ENCODE measurements at places on chromosomes 1 and 21.

GRCh38 chr21:8990326-8991087, 1530.9 kb upstream of the TPTE start:
- DNase-seq: no peak

DNA sequence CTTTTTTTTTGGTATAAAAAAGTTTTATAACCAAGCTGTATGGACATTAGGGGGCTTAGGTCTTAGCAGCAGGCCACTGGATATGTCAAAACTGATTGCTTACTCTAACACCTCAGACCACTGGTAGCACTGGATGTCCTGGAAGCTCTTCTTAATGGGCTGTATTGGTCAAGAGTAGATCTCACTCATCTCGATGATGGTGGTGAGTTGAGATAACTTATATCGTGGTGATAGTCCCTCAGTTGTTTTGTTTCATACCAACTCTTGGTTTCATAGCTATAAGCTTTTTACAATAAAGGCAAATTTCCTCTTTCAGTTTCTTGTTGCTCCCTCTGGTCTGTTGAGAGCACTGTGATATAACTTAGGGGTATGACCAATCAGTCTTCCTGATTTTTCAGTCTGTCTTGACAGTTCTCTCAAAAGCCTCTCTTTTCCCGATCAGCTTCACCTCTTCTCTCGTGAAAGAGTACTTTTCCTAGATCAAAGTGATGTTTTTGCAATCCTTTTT, 9.7 kb upstream of the AGO1 start:
- DNase-seq: no peak

DNA sequence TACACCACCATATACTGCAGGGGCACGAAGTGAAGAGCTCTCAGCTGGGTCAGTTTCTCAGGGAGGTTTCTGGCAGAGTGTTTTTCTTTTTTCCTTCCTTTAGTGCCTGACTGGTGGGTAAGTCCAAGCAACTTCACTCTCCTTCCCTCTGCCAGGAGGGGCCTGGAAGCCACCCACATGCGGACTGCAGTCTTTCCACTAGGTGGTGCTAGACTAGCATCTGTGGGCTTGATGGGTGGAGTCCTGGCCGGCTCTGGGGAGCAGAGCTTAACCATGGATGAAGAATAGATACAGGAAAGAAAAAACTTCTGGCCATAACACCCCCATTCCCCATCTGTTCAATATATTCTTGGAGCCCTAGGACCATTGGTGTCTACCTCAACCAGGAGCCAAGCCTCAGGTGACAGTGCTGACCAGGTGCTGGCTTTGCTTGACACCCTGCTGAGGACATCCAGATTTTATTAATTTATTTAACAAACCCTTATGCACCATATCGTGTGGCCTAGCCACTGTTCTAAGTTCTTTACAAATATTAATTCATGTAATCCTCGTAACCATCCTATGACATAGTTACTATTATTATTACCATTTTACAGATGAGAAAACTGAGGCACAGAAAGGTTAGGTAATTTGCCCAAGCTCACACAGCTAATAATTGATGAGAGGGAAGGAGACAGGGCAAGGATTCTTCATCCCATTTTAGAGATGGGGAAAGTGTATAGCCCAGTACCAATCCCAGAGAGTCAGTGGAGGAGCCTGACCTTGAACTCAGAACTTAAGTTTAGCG, 126.7 kb upstream of the CSF3R start:
- DNase-seq: no peak

DNA sequence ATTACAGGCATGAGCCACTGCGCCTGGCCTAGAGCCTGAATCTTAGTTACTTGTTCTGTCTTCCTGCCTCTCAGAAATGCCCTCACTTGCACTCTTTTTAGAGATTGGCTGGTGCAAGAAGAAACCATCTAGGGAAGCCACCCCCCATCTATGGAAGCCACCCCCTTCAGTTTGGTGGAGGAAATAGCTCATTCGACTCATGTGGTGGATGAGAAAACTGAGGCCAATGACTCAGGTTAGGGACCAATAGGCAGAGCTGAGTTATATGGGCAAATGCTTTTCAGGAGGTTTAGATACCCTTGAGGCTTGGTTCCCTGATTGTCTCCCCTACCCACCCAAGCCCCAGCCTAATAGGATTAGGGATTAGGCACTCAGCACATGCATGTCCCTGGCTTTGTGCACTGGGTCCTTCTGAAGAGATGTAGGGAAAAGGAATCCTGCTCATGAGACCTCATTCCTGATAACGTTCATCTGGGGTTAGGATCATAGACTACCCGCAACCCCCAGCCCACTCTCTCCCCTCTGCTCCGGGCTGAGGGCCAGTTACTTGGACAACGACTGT, 77.1 kb downstream of the PAX7 start:
- DNase-seq: no peak

GRCh38 chr1:119133987-119134386, 6.5 kb downstream of the WARS2 start:
- DNase-seq: no peak

- no peak for DNase-seq
Measured at GRCh38 chr1:22870201-22870871, 102.3 kb downstream of the LACTBL1 start.

DNA sequence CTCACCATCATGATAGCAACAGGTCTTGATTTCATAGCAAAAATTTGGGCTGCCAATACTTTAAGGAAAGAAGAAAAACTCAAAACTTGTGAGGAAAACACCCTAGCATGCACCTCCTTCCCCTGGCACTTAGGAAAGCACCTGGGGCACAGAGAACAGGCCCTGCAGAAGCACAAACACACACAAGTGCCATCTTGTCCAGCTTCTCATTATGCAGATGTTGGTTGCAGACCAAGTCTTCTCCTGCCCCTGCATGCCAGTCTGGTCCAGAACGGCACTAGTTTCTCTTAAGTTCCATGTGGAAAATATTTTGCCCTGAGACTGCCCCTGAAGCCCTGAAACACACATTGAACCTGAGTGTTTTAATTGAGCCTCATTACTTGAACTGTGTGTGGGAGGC, 6.3 kb upstream of the ETV3 start:
- DNase-seq: no peak

DNA sequence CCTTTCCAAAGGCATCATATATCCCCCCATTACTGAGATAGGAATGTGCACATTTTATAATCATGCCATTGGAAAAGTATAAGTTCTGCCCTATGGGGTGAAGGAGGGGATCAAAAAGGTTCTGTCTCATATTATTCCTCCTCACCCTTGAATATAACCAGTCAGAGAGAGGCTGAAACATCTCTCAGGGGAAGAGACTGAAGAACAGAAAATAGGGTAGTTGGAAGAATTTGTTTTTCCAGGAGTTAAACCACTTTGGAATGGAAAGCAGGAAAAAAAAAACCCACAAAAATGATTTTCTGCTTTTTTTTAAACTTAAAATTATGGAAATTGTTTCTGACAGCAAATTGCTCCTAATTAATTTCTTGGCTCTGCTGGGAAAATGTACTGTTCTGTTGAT, 52.8 kb upstream of the BEND5 start:
- no peak for DNase-seq

- DNase-seq: no peak
Measured at GRCh38 chr1:214899908-214900460, 182.6 kb upstream of the KCNK2 start.

GRCh38 chr1:180898441-180899219, 14.1 kb upstream of the KIAA1614 start:
- DNase-seq: no peak

DNA sequence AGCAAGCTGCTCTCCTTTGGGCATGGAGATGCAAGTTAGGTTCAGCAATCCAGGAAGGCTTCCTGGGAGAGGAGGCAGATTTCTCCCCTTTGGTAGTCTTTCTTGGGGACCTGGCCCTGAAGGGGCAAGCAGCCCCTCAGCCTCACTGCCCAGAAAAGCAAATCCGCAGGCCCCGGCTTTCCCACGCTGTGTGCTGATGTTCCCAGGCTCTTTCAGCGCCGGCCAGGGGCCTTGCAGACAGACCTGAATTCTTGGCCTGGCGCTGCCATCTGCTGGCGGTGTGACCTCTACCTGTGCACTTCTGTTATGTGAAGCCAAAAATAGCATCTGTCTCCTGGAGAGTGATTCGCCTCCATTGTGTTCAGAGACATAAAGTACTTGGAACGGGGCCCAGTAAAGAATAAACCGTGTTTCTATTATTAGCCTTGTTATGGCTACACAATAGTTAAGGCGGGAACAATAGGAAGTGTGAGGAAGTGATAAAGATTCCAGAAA, 64.8 kb downstream of the ALPL start:
- DNase-seq: no peak

GRCh38 chr1:221497046-221497445, 244.8 kb downstream of the DUSP10 start:
- DNase-seq: no peak

- DNase-seq: no peak
Measured at GRCh38 chr1:96498744-96499340, 222.7 kb upstream of the PTBP2 start.

GRCh38 chr1:6570987-6571386, 8.8 kb upstream of the ZBTB48 start:
- DNase-seq: no peak

GRCh38 chr1:20571427-20571826, 17.5 kb upstream of the CDA start:
- no peak for DNase-seq

DNA sequence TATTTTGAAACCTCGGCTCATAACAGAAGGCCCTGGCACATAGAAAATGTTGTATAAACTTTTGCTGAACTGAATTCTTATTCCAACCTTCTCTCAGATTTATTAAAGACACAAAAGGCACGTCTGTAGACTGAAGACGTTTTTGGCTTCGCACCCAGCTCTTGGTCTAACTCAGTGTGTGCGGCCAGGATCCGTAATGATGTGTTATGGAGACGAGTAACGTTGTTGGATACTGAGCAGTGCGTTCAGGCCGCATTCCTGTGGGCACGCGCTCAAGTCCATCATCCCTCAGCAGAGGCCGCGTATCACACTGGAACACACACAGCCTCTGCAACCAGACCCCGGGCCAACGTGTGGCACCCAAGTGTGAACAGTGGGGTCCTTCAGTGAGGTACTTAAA, 154.8 kb upstream of the RAB4A start:
- DNase-seq: no peak

DNA sequence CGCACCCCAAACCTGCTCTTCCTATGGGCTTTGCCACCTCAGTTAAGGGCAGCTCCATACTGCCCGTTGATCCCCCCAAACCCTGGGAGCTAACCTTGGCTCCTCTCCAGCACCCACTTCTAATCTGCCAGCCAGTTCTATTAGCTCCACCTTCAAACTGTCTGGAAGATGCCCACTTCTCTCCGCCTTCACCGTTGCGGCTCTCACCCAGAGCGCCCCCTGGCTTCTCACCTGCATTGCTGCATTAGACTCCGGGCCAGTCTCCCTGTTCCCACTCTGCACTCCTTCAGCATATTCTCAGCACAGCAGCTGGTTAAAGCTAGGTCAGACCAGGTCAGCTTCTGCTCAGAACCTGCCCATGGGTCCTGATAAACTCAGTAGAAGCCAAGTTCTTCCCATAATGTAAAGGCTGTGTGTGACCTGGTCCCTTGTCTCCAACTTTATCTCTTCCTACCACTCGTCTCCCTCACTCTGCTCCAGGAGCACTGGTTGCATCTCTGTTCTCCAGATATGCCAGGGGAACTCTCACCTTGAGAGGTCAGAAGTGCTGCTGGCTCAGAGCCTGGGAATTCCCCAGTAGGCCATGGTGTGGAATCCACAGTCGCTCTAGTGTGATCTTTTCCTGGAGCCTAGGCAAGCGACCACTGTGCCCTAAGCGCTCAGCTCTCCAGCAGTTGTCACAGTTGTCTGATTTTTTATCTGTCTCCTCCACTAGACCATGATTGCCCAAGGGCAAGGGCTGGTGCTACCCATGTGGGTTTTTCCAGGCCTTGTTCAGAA, 150.3 kb downstream of the HMGB4 start:
- DNase-seq: no peak

- no peak for DNase-seq
Measured at GRCh38 chr1:228306275-228307217, 98.7 kb downstream of the OBSCN start.

- no peak for DNase-seq
Measured at GRCh38 chr1:210448297-210448892, 119.7 kb downstream of the HHAT start.

GRCh38 chr1:44305962-44306422, 49.1 kb downstream of the ERI3 start:
- no peak for DNase-seq

GRCh38 chr1:12166834-12167492, at the start of gene TNFRSF1B:
TNFRSF1B (plus strand) TSS chr1:12166991; CDS start chr1:12167092, 101 bp downstream.
- DNase-seq: peak; percentile 62

DNA sequence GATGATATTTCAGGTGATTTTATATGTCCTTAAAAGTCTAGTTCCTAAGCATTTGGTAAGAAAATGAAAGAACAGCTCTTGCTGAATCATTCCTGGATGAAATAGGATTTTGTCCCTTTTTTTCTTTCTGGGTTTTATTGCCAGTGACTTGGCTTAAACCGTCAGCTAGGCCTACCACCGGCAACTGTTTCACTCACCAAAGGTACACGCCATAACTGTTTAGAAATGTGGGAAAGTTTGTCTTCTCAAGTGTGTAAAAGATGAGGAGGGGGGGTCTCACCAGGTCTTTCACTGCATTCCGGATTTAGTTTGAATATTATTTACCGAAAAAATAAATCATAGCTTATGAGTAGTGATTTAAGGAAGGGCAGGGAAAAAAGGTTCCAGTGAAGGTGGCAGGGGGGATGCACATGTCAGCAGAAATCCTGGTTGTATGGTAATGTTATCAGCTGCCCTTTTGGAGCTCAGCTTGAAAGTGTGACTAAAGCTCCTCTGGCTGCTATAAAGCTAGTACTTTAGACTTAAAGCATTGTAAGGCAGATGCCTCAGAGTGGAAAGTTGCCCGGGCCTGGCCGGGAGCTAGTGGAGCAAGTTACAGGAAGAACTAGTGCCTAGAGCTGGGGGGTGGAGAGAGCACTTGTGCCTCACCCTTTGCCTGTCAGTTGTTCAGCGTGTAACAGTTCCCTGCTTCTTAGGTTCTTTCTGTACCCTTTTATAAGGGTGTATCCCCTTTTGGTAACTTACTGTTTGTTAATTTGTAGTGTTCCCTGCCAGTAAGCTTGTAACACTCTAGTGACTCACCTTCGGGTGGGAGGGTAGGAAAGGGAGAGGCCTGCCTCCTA, 3.1 kb downstream of the ATP1A1 start:
- no peak for DNase-seq

DNA sequence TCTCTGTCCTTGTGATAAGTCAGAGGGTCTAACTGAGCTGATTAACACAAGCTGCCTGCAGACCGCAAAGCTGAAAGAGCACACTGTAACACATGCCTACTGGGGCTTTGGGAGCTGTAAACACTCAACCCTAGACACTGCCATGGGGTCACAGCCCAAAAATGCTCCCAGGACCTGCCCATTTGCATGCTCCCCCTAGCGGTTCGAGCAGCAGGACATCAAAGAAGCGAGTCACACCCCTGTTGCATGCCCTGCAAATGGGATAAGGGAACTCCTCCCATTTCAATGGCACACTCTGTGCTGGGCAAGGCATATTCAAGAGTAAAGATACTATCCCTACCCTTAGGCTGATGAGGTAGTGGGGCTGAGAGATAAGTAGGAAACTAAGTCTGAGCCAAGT, 22.8 kb downstream of the LCE3E start:
- no peak for DNase-seq

DNA sequence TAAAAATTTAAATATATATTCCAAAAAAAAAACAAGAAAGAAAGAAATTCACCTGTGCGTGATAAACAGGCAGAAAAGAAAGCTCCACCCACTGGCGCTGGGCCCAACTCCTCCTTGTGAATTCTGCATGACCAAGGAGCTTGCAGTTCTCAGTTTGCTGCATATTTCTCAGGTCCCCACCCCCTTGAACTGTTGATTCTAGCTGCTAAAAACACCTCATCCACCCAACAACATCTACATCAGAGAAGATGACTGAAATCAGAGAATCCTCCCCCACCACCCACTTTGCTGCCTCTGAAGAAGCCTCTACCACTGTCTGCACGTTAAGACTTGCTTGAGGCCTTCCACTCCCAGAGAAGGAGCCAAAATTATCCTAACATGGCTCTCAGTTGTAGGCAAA, 104.8 kb downstream of the RGS2 start:
- no peak for DNase-seq

All from activated CD4-positive, CD25-positive, alpha-beta regulatory T cell (primary cell).